Stimulated activated CD8-positive, alpha-beta memory T cell treated with anti-CD3 and anti-CD28 coated beads, Interleukin-12 subunit alpha, Interleukin-12 subunit beta, amount 100 ng/mL, for 1 hour (primary cell): ENCODE measurements at places on chromosomes 3 and 15.

- DNase-seq, result no peak
These were observed 299 bp downstream of the TYRO3 start for GRCh38 chr15:41559239-41559782.

- no peak for DNase-seq
These were observed 6.8 kb downstream of the GATA2 start for GRCh38 chr3:128486205-128486628.

DNA sequence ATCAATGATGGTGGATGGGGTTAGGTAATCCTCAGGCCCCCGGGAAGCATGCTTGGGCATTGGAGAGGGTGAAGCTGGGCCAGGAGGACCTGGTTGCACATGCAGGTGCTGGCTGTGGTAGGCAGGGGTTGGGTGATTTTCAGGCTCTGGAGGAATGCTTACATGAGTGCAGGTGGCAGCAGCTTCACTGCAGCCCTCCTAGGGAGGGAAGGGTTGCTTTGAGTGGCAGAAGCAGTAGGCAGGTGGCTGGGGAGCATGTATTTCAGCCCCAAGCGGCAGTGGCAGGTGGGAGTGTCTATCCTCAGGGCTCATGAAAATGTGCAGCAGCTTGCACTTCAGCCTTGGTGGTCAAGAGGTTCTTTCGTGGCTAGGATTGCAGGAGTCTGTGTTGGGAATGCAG, 230.0 kb upstream of the CTNNB1 start:
- no peak for DNase-seq

- no peak for DNase-seq
These were observed 51.6 kb upstream of the FSIP1 start for GRCh38 chr15:39834256-39834655.

- DNase-seq, result no peak
These were observed 102.9 kb downstream of the ADCY5 start for GRCh38 chr3:123346021-123346420.

DNA sequence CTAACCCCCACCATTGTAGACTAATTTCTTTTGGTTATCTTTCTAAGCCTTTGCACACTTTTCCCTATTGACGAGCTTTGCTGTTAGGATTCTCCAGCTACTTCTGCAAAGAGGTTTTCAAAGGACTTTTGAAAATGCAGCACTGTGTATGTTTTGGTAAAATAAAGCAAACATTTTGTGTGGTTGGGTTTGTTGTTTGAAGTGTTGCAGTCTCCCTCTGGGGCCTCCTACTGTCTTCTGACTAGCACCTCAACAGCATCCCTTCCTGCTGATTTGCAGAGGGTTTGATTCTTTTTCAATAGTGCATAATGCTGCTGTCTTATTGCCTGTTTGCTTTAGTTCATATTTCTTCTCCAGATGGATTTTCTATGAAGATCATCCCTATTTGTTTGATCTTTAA, 775.1 kb upstream of the CFAP20DC start:
- no peak for DNase-seq

GRCh38 chr3:137202941-137203340, 245.2 kb downstream of the IL20RB start:
- no peak for DNase-seq

- no peak for DNase-seq
These were observed 11.2 kb downstream of the RNF123 start for GRCh38 chr3:49700453-49701128.

DNA sequence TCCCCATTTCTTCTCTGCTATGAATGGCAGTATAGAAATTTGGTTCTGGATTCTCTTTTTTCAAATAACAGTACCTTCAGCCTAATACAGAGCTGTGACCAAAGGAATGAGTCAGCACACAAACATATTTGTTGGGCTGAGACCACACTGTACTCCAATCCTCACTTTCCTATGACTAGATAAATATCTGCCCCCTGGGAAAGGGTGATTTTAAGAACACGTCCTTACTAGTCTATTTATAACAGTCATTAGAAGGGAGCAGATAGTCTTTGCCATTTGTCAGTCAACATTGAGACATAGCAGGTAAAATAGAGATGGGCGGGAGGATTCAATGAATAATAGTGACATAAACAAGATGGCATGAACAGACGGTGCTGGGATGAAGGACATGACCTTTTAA, 461.3 kb downstream of the MCTP2 start:
- no peak for DNase-seq

DNA sequence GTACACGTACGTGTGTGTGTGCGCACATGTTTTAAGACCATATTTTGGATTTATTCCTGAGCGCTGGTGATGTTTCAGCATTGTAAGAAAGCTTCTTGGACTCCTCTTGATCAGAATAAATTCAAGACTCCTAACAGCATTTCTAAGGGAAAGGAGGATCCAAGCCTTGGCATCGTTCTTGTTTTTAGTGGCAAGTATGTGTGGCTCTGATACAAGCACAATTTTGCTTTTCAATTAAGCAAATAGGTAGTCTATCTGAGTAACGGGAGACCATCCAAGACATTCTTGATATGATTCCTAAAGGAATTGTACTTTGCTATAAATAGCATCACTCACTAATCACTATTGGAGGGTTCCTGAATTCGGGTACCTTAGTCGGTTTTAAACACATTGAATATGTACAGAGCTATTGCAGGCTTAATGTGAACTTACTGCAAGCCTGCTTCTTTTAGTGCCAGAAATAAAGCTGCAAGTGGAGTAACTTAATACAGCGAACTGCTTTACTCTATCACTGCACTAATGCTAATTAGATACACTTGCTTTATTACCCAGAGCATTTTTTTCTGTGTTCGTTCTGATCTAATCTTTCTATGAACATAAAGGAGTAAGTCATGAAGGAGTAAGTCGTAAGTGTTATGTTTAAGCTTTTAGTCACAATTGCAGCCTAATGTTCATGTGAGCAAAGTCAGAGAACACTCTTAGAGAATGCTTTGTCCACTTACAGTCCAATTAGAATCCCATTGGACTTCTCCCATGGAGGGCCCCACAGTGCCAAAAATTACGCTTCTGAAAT, 186.3 kb downstream of the MCTP2 start:
- DNase-seq, result no peak

- no peak for DNase-seq
These were observed 48.5 kb downstream of the KATNBL1 start for GRCh38 chr15:34161329-34161963.

DNA sequence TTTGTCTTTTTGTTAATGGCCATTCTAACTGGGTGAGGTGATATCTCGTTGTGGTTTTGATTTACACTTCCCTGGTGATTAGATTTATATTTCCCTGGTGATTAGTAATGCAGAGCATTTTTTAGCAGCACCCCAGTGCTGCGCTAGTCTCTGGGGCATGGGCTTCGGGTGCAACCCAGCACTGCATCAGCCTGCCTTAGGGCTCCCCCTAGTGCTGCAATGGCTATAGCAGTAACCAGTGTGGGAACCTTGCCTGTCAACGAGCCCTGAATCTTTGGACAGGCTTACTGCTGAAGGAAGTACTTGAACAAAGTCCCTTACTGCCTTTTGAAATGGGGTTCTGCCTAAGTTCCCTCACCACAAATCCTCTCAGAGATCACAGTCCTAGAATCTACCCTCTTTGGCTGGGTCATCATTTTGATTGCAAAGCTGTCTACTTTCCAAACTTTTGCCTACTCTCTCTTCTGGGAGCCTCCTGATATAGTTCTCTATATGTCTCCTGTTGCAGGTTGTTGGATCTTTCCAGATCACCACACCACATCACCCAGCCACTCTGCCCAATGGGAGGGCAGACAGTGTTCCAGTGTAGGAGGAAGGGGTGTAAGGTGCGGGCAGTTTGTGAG, 79.2 kb upstream of the CCNL1 start:
- DNase-seq, result peak; percentile 59
